ENCODE measurements at places on chromosomes 5 and 9.

- DNase-seq, result no peak
These were observed 49.0 kb upstream of the RAPGEF6 start for GRCh38 chr5:131684051-131684450.

- DNase-seq, result no peak
These were observed 26.8 kb downstream of the MRRF start for GRCh38 chr9:122291458-122291857.

GRCh38 chr9:21086538-21086937 lies 8.8 kb upstream of the IFNB1 start:
- no peak for DNase-seq

DNA sequence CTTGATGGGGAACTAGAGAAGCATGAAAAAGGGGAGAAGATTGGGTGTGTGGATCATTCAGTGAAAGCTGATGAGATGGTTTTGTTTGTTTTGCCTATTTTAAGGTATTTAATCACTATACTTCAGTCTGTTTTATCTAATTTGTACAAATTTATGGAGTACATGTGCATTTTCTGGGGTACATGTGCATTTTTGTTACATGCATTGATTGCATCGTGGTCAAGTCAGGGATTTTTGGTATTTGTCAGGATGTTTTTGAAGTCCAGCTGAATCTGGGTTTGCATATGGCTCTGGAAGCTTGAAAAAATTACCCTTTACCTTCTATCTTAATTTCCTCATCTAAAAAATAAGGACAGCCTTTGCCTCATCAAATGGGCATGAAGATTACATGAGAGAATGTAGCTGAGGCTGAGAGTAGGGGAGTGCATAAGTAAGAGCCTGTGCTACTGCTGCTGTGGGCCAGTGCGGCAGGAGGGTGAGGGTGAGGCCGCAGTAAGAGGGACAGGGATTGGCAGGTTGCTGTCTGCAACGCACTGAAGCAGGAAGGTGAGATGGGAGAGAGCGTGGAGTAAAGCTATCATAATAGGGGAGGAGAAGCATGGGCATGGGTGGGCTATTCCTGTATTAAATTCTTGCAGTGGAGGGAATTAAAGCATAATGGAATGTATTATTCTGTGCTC lies 139.8 kb downstream of the NPR3 start:
- DNase-seq, result no peak

DNA sequence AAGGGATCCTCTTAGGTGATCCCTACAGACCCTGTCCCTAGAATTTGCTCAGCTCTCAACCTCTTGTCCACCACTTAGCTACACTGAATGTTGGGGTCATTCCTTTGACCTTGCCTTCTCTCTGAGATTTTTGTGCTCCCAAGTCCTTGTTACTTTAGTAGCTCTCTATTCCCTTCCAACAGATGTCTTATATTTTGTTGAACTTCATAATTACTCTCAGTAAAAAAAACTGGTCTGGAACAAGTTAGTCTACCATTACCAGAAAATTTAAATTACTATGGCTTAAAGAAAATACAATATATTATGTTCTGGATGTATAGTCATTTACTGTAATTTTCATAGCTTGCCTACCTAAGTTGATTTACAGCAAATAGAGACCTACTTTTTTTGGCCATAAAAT lies 23.5 kb upstream of the RANBP3L start:
- no peak for DNase-seq

- no peak for DNase-seq
These were observed 46.6 kb upstream of the PCA3 start for GRCh38 chr9:76717613-76718012.

- no peak for DNase-seq
These were observed 70.7 kb upstream of the TAF1L start for GRCh38 chr9:32706004-32706724.

DNA sequence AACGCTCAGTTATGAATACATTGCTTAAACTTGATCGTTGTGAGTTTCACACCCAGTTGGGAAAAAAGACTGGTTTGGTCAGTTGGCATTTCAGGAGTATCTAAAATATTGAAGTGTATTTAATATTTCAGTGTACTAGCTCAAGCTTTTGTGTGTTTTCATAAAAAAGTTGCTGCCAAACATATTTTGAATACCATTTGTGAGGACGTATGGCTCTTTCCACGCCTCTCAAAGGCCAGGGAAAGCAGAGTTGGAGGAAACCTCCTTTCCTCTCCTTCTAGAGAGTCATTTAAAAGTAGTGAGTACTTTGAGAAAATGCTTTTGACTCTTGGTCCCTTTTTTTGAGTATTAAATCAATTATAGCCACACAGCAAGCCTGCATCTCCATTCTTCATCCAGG lies 43.2 kb upstream of the ANKRD33B start:
- DNase-seq, result no peak

DNA sequence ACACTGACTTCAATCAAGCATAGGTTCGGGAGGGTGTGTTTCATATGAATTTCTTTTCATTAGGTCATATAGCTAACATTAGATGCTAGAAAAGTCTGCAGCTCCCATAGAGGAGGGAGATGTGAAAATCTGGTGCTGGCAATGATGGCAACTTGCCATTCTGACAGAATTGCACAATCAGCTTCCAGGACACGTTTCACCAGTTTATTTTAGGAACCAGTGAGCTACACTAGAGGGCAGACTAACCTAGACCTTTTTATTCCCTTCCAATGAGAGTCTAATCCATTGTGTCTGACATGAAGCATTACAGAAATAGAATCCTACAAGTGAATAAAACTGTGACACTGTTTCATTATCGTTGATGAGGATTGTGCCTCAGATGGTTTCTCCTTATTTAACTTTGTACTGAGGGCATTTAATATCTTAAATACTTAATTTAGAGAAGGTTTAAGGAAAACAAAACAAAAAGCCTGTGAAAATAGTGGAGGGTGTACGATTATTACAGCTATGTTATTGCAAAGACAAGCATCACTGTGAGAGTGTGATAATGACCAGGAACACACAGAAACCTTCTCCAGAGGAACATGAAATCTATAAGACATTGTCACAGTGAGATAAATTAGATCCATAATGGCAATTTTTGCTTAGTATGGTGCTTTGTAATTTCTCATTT lies 363.3 kb upstream of the RPS23 start:
- no peak for DNase-seq

- DNase-seq, result no peak
These were observed 43.8 kb upstream of the NKD2 start for GRCh38 chr5:964821-965220.

DNA sequence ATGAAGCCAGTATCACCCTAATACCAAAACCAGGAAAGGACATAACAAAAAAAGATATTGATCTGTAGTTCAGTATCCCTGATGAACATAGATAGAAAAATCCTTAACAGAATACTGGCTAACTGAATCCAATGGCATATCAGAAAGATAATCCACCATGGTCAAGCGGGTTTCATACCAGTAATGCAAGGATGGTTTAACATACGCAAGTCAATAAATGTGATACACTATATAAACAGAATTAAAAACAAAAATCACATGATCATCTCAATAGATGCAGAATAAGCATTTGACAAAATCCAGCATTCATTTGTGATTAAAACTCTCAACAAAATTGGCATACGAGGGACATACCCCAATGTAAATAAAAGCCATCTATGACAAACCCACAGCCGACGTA lies 110.9 kb downstream of the AOPEP start:
- no peak for DNase-seq

- DNase-seq, result no peak
These were observed 6.2 kb downstream of the ZBED3 start for GRCh38 chr5:77080905-77081304.

- DNase-seq, result no peak
These were observed 5.6 kb upstream of the DND1 start for GRCh38 chr5:140678993-140679392.

DNA sequence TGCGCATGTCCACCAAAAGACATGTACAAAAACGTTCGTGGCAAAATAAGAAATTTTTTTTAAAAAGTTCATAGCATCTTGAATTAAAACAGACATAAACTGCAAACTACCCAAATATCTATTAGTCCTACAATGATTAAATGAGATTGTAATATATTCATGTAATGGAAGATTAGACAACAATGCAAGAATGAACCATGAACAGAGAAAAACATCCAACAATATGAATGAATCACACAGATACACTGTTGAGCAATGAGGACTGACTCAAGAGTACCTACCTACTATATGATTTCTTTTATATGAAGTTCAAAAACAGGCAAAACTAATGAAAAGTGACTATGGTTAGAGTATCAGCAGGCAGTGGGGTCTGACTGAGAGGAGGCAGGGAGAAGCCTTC lies 17.9 kb upstream of the CTNNAL1 start:
- DNase-seq, result no peak

DNA sequence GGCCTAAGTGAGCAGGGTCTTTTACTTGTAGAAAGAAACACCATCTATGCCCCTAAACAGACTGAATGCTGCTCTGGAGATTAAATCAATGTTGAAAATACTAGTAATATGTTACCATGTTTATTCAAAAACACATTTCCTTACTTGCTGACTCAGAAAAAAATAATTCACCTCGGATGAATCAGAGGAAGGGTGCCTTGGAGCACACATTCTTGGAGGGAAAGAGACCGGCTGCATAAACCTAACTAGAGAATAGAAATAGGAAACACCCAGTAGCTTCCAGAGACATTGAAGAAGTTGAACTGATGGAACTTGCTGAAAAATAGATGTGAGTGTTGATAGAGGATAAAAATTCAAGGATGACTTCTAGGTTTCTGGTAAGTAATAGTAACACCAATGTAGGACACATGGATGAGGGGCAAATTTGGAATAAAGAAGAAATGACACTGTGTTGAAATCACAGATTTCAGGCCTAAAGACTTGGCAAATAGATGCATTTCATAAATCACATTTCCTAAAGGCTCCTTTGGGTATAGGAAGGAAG lies 76.9 kb upstream of the MINAR2 start:
- no peak for DNase-seq

- no peak for DNase-seq
These were observed 78.7 kb downstream of the HSPA4 start for GRCh38 chr5:133130387-133131118.
